AG08395 (cell line): ENCODE measurements at places on chromosomes 6 and 20.

DNA sequence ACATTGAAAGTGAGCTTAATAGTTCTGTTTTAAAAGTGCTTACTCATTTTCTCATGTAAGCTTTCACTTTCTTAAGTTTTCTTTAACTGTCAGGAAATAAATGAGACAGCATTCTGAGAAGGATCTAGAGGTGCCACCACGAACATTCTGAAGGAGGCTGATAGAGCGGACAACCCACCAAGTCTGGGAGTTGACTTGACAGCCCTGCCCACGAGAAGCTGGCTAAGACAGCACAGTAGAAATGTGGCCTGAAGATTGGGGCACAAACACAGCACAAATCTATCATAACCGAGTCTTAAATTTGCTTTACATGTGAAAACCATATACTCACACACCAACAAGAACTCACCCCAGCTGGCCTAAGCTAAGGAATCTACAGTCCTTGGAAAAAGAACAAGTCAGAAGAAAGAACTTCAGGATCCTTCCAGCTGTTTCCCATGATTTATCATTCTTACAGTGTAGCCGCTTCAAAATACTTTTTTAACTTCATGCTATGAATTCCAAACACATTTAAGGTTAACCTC is 144.2 kb upstream of the TNFAIP3 start:
- no peak for DNase-seq

GRCh38 chr6:21263531-21264287 is 329.8 kb upstream of the SOX4 start:
- DNase-seq = no peak

DNA sequence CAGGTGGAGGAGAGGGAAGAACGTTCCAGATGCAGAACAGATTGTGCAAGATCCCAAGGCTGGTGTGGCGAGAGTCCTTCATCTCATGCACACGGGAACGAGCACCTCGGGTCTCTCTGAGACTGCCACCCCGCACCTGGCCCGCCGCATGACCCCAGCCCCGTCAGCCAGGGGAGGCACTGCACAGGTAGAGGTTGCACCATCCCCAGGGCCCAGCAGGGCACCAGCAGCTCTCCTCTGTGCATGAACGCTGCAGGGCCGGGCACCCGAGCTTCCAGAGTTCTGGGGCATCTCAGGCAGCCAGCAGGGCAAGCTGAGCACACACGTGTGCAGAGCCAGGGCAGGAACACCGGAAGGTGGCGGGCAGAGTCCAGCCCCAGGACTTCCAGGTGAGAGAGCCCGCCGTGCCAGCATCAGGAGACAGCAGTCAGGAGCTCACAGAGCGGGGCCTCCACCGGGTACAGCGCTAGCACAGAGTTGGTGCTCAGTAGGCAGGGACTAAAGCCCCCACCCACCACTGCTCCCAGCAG is 193.2 kb downstream of the TAF4 start:
- no peak for DNase-seq

GRCh38 chr20:45322952-45323383 is 14.9 kb upstream of the MATN4 start:
- no peak for DNase-seq

- DNase-seq = peak; percentile 30
These were observed 485.9 kb upstream of the JAG1 start for GRCh38 chr20:11159728-11160127.

DNA sequence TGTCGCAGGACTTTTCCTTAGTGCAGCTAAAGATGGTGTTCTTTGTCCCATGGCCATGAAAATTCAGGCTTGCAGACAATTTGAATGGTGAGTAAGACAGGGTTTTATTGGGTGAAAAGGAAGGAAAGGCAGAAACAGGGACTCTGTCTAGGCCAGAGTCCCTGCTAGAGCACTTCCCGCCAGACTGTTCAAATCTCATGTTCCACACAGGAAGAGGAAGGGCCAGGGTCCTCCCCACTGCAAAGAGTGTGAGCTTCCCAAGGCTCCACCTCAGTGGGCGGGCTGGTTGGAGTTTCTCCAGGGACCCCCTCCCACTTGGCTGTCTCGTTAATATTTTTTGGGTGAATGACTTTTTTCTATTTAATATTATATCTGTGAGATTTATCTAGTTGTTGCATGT is 29.0 kb downstream of the COL19A1 start:
- DNase-seq = no peak

DNA sequence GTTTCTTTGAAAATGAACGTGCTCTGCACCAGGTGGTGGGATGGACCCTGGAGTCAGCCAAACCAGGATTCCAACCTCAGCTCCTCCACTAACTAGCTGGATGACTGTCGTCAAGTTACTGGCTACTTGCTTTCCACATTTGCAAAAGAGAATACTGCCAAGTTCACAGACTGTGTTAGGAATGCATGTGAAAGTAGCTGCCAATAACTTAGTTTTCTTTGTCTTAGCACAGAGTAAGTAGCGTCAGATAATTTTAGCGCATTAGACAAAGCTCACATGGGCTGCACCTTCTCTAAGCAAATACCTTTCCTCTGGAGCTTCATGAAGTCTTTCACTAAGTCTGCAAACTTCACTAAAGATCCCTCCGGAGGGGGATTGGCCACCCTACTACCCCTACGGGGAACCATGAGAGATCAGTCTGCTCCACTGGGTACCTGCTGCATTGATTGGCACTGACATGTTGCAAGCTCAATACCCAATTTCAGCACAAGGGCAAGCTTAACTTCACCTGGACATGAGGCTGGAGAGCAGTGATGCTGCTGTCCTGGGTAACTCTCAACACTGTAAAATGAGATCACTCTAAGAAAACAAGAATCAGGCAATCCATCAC is 113.9 kb downstream of the MBOAT1 start:
- DNase-seq = no peak

DNA sequence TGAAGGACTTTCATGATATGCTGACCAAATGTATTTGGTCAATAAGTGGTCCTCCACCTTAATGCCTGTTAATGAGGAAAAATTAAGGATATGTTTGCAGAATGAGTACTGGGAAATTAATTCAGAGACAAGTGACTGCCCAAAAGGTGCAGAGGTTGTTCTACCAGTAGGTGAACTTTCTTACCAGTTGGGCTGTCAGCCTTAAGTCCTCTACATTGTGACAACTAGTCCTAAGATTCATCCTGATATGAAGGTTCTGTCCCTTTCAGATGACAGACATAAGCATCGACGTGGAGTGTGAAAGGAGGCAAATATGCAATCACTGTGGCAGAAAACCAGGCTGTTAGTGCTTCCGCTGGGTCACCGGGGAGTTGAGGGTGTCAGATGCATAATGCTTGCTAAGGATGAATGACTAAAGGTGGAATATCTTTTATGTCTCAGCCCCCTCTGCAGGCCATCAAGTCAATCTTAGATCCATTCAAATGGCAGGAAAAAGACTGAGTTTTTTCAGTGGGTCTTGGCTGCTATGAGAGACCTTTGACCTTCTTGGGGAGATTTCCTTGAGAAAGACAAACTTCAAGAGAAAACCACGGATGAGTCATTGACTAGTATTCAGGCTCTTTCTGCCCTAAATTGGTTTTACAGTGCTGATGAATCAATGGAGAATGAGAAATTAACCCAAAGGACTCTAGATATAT is 226.0 kb downstream of the TPBG start:
- peak; percentile 39 for DNase-seq

GRCh38 chr6:166361077-166361429 is 18.7 kb upstream of the SFT2D1 start:
- no peak for DNase-seq

DNA sequence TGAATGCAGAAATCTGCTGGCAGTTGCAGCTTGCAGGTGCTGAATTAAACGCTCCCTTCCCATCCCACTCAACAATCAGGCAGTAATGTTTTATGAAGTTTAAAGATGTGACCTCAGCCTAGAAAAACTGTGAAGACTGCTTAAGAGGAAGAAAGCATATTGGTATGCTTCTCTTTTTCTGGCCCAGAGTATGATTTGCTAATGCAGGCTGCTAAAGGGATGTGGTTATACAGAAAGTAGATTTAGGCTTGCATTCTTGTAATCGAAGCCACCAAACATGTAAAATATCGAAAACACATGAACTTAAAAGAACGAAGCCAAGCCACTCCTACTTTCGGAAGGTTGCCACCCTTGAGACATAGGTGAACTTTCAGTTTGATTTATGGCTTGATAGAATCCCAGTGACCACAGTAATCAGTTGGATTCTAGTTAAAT is 40.7 kb downstream of the MAP3K5 start:
- peak; percentile 18 for DNase-seq

GRCh38 chr6:131692031-131692430 is 9.2 kb downstream of the OR2A4 start:
- no peak for DNase-seq

GRCh38 chr6:144248476-144249301 is 36.4 kb upstream of the UTRN start:
- DNase-seq = peak; percentile 58

- DNase-seq = no peak
These were observed 142.5 kb downstream of the KLHL32 start for GRCh38 chr6:97067045-97067444.

GRCh38 chr6:149544646-149545257 is 1.1 kb downstream of the PPIL4 start:
- no peak for DNase-seq

GRCh38 chr6:35686873-35687555 is 1.7 kb downstream of the FKBP5 start:
- no peak for DNase-seq

GRCh38 chr6:16299861-16300260 is 61.5 kb downstream of the GMPR start:
- no peak for DNase-seq

- no peak for DNase-seq
These were observed 4.4 kb downstream of the CAPN11 start for GRCh38 chr6:44162876-44163625.

GRCh38 chr6:159654483-159655098 is 38.5 kb downstream of the SOD2 start:
- peak; percentile 54 for DNase-seq

- DNase-seq = no peak
These were observed 27.7 kb downstream of the RIPOR2 start for GRCh38 chr6:24907919-24908649.

- DNase-seq = no peak
These were observed 100.1 kb upstream of the RGS17 start for GRCh38 chr6:153231048-153231646.
